ENCODE measurements at places on chromosomes 5 and 9. TPM values are rescaled to one million over a fixed set of nuclear protein-coding genes. Genes with fewer than 3 reads are reported as not detected.
A peak's percentile ranks its signal among the peaks of the same experiment; 100 is the strongest.

GRCh38 chr9:76743931-76744330 lies 20.3 kb upstream of the PCA3 start:
- no peaks in the 10 kb centered on the region for H3K4me1 ChIP-seq
- no peak overlapping the region for H3K4me3 ChIP-seq
- no peak for DNase-seq
- H3K27me3 ChIP-seq, result no peaks in the 10 kb centered on the region
- H3K27ac ChIP-seq, result no peak overlapping the region
- H3K36me3 ChIP-seq, result peaks cover 6% of the 10 kb centered on the region

DNA sequence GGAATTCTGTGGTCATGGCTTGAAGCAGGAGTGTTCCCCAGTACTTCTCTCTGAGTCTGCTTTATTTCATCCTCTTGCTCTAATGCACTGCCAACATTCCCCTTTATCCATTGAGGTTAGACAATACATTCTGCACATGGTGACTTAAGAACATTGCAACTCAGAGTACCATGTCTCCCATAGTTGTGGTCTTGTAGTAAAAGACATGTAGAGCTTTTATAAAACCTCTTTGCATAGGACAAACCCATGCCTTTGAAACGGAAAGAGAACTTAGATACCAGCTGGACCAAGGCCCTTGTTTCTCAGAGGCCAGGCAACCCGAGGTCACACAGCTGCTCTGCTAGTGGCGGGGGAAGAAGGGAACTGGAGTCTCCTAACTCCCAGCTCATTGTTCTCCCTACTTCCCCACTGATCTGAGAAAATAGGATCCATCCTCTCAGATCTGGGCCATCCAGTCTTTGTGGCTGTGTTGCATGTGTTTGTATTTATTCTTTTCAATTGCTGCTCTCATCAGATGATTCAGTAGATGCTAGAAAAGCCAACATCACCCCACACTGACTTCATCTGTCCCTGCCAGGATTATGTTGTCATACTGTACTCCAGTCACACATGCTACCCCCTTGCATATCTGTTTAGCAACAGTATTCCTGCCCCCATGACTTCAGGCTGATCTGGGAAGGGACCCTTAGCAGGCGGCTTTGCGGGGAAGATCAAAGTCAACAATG lies 236.9 kb downstream of the SAXO1 start:
- no peaks in the 10 kb centered on the region for H3K27me3 ChIP-seq
- no peak for DNase-seq
- H3K36me3 ChIP-seq, result no peaks in the 10 kb centered on the region

SPINK13 gene
- total RNA-seq, result not detected

GRCh38 chr9:18111146-18111545 lies 362.8 kb upstream of the ADAMTSL1 start:
- no peak overlapping the region for H3K4me3 ChIP-seq
- no peaks in the 10 kb centered on the region for H3K36me3 ChIP-seq
- no peak for DNase-seq
- H3K27ac ChIP-seq, result no peak overlapping the region

DNA sequence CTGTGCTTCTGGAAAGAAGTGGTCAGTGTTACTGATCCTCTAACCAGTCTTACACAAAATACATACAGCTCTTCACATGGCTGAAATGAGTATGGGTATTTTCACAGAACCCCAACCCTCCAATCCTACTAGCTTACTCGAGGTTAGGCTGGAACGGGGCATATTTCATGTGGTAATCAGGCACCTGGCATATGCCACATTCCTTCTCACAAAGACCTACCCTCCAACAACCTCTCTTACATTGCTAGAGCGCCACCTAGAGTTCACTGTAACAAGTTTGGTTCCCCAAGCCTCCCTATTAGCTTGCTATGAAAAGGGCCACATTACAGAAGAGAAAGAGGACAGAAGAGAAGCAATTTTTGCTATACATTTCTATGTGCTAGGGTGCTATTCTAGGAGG lies 597.3 kb downstream of the PRELID2 start:
- H3K4me1 ChIP-seq, result peaks cover 10% of the 10 kb centered on the region
- DNase-seq, result peak; percentile 53
- no peak overlapping the region for H3K4me3 ChIP-seq
- no peaks in the 10 kb centered on the region for H3K27me3 ChIP-seq
- H3K27ac ChIP-seq, result no peak overlapping the region
- no peaks in the 10 kb centered on the region for H3K36me3 ChIP-seq

GRCh38 chr9:86508208-86508903 lies 154.1 kb upstream of the TUT7 start:
- no peak overlapping the region for H3K4me3 ChIP-seq
- H3K4me1 ChIP-seq, result no peaks in the 10 kb centered on the region
- no peak overlapping the region for H3K27ac ChIP-seq
- DNase-seq, result no peak

DNA sequence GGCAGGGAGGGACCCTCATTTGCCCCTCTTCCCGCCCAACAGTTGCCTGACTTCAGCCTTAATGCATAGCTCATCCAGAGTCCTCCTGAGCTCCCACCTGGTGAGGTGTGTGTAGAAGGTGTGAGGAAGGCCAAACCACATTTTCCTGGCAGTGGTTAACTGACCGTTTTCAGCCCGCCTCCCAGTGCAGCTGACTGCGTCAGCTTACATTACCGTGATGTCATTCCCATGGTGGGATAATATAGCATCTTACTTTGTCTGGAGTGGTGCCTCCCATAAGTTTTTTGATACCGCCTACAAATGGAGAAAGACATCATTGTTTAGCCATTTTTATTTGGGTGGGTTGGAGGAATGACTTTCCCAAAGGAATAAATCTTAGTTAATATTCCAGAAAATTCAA lies 151.9 kb downstream of the C9orf152 start:
- H3K4me3 ChIP-seq, result no peak overlapping the region
- H3K36me3 ChIP-seq, result peaks cover 13% of the 10 kb centered on the region
- peaks cover 55% of the 10 kb centered on the region for H3K4me1 ChIP-seq
- no peaks in the 10 kb centered on the region for H3K27me3 ChIP-seq
- no peak for DNase-seq

DNA sequence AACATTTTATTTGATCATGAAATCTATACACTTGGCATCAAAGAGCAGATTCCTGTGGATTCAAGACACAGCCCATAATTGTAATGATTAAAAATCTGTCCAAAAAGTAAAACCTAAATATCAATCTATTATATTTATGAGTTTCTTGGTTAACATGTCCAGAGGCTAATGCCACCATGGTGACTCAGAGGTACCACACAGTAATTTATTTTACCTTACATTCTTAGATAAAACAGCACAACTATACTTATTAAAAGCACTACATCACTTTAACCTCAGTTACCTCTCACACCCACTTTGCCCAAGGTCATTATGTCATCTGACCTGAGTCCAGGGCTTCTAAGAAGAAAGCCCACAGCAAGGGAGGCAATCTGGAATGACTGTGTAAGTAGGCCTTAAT lies 519.2 kb downstream of the RASEF start:
- H3K27me3 ChIP-seq, result no peaks in the 10 kb centered on the region
- no peak for DNase-seq
- H3K36me3 ChIP-seq, result no peaks in the 10 kb centered on the region
- H3K27ac ChIP-seq, result no peak overlapping the region
- H3K4me3 ChIP-seq, result no peak overlapping the region

DNA sequence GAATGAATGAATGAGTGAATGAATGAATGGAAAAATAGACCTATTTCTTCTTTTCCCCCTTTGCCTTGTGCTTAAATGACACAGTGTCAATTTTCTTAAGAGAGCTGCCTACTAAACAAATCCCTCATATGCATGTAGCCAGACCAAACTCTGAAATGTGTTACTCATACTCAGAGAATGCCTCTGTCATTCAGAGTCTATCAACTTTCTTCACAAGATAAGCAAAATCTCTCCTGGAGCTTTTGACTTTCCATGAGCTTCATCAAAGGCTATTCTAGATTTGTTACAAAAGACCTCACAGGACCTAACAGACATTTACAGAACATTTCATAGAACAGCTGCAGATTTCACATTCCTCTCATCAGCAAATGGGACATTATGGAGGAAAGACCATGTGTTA lies 275.7 kb upstream of the MSX2 start:
- no peaks in the 10 kb centered on the region for H3K36me3 ChIP-seq
- H3K27ac ChIP-seq, result no peak overlapping the region
- H3K4me3 ChIP-seq, result no peak overlapping the region
- H3K4me1 ChIP-seq, result no peaks in the 10 kb centered on the region

- H3K4me3 ChIP-seq, result no peak overlapping the region
- H3K36me3 ChIP-seq, result peaks cover 16% of the 10 kb centered on the region
- H3K27ac ChIP-seq, result no peak overlapping the region
- H3K4me1 ChIP-seq, result no peaks in the 10 kb centered on the region
- no peaks in the 10 kb centered on the region for H3K27me3 ChIP-seq
These were observed 75.6 kb downstream of the USP20 start for GRCh38 chr9:129910628-129911567.

TMEM252 gene
- not detected for total RNA-seq

DNA sequence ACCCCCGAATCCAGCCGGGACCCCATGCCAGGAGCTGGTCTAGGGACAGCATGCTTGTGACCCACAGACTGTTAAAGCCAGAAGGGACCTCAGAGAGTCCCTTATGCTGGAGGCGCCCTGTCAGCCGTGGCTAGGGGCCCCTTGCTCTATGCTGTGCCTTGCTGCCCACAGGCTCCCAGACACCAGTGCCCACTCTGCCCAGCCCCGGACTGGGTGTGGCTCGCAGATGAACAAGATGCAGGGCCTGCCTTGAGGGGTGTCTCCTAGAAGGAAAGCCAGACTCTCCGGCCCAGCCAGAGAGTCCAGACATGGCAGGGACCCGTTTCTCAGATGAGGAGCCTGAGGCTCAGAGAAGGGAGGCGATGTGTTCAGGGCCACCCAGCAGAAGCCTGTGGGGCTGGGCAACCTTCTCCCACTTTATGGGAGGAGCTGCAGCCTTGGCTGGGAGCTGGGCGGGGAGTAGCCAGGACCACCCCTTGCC lies 85.7 kb downstream of the LMX1B start:
- peaks cover 38% of the 10 kb centered on the region for H3K27me3 ChIP-seq
- H3K4me3 ChIP-seq, result no peak overlapping the region
- no peak for DNase-seq
- H3K27ac ChIP-seq, result no peak overlapping the region

- DNase-seq, result no peak
- H3K4me1 ChIP-seq, result peaks cover 6% of the 10 kb centered on the region
- no peak overlapping the region for H3K4me3 ChIP-seq
- peak overlapping the region; percentile 43 for H3K27ac ChIP-seq
- no peaks in the 10 kb centered on the region for H3K27me3 ChIP-seq
- no peaks in the 10 kb centered on the region for H3K36me3 ChIP-seq
These were observed 1018.0 kb downstream of the CDH18 start for GRCh38 chr5:18970000-18970399.

GRM6 gene
- total RNA-seq, result not detected

PCDHGB3 gene
- total RNA-seq, result 0.71 TPM

OGN gene
- total RNA-seq, result not detected

DNA sequence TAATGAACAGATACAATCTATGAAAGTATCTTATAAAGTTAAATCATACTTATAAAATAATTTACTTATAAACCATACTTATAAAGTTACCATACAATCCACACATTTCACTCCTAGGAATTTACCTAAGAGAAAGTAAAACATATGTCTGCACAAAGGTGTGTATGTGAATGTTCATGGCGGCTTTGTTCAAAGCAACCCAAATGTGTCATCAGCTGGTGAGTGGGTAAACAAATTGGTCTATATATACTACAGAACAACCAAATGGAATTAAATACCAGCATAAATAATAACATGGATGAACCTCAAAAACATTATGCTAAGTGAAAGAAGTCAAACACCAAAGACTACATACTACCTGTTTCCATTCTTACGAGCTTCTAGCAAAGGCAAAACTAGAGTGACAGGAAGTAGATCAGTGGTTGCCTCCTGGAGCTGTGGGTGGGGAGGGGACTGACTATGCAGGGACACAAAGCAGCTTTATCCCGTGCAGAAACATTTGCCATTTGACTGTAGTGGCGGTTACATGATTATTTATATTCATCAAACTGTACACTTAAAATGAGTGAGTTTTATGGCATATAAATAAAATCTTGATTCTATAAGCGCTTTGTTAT lies 10.6 kb downstream of the TRAF1 start:
- H3K27me3 ChIP-seq, result no peaks in the 10 kb centered on the region
- peaks cover 45% of the 10 kb centered on the region for H3K4me1 ChIP-seq
- no peak overlapping the region for H3K27ac ChIP-seq
- peak overlapping the region; percentile 47 for H3K4me3 ChIP-seq

ZNF354B gene
- total RNA-seq, result 24.8 TPM

- no peak overlapping the region for H3K4me3 ChIP-seq
These were observed 535.8 kb downstream of the SEMA5A start for GRCh38 chr5:9009931-9010651.

GRCh38 chr5:56755036-56755555 lies 60.3 kb upstream of the MAP3K1 start:
- no peaks in the 10 kb centered on the region for H3K27me3 ChIP-seq
- peaks cover 5% of the 10 kb centered on the region for H3K36me3 ChIP-seq
- H3K4me1 ChIP-seq, result no peaks in the 10 kb centered on the region
- DNase-seq, result no peak

DNA sequence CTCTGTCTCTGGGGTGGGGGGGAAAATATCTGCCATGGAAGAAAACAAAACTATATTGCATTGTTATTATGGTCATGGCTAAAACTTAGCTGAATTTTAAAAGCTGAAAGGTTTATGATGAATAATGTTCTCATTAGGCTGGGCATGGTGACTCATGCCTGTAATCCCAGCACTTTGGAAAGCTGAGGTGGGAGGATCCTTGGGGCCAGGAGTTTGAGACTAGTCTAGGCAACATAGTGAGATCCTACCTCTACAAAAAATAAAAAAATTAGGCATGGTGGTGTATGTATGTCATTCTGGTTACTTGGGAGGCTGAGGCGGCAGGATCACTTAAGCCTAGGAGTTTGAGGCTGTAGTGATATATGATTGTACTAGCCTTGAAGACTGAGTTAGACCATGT lies 44.5 kb downstream of the IPO11 start:
- no peaks in the 10 kb centered on the region for H3K4me1 ChIP-seq
- H3K4me3 ChIP-seq, result no peak overlapping the region
- H3K36me3 ChIP-seq, result peaks cover 3% of the 10 kb centered on the region
- H3K27me3 ChIP-seq, result no peaks in the 10 kb centered on the region

SLC36A2 gene
- total RNA-seq, result not detected

- H3K27ac ChIP-seq, result no peak overlapping the region
- H3K4me3 ChIP-seq, result no peak overlapping the region
- no peak for DNase-seq
These were observed 39.3 kb upstream of the SLC27A6 start for GRCh38 chr5:128925973-128926372.

Data from neural crest cell (in vitro differentiated cells).